ENCODE measurements at places on chromosomes 5 and 9.

GRCh38 chr9:78366827-78367226 lies 69.9 kb downstream of the PSAT1 start:
- no peak for DNase-seq

DNA sequence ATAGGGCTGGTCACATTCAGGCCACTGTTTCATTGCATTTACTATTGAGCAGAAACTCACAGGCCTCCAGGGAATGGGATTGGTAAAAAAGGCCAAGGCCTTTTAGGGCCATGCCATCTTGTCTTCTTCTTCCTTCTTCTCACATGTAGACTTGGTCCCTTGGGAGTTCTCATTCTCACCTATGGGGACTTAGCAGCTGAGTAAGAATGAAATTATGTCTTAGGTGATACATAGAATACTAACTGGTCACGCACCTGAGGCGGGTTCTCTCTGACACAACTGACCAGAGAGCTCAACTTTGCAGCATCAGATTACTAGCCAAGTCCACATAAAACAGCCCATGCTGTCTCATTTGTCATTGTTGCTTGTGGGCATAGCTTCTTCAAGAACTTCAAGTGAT lies 641.8 kb downstream of the EFNA5 start:
- no peak for DNase-seq

DNA sequence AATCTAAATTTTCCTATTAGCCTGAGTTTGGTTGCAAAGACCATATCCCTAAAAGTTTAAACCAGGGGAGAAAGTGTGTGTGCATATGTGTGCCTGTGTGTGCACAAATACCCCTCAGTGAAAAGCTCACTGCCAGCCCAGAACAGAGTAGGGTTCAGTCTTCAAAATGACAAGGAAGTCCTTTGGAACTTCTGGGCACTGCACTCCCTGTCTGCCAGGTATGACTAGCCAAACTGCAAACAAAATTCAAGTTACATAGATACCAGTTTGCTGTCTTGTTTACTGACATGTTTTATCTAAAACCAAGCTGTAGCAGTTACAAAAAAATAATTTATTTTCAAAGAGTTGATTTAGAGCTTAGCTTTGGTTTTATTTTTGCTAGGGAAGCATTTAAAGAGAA lies 100.1 kb downstream of the ARHGEF28 start:
- no peak for DNase-seq

GRCh38 chr9:1460143-1460769 lies 410.1 kb downstream of the DMRT2 start:
- no peak for DNase-seq

DNA sequence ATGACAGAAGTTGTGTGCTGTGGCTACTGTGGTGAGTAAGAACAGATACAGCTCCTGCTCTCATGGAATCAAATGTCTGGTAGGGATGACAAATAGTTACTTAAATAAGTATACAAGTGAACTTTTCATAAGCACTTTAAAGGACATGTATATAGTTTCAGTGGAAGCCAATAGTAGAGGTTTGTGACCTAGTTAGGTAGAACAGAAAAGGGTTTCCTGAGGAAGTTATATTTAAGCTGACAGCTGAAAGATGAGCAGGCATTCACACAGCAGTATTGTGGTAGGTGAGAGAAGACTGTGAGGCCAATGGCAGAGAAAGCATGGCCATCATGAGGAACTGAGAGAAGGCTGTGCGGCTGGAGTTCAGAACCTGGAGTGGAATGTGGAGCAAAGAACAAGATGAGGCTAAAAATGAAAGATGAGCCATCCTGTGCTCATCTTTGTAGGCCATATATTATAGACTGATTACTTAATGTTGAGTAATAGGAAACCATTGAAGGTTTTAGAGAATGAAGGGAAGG lies 15.4 kb downstream of the FAM174A start:
- DNase-seq: no peak

DNA sequence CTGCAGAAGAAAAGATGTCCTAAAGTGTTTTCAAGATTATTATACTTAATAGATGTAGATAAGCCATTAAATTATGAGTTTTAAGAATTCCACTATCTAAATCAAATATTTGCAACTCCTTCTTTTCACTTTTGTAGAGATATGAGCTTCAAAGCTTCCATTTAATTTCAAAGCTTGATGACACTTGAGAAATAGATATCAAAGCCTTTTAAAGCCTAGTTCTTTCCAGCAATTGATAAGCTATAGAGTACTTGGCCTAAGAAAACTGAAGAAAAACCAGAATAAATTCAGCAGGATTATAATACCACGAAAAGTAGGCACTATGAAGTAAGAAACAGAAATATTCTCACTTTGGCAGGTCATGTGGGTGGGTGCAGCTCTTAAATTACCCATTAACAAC lies 1.7 kb downstream of the TNFSF8 start:
- DNase-seq: no peak

DNA sequence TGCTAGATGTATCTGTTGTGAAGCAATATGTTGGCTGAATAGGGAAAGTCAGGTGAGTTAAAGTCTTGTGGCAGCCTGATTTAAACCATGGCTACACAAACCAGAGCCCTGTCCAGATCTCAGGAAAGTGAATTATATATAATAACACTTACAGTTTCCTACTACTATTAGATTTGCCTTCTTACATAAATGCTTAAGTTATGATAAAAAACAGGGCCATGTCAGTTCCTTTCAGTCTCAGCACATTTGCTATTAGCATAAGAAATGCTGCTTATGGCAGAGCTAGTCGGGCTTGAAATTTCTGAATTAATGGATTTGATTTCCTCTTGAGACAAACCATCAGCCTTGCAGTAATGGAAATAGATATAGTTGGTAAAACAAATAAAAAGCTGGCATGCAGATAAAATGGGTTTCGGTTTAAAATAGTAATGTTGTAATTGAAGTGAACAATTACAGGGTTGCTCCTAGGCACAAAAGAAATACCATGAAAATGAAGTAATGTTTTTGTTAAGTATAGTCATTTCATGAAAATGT lies 664.2 kb upstream of the ZNF608 start:
- no peak for DNase-seq

GRCh38 chr5:45533663-45534062 lies 162.5 kb downstream of the HCN1 start:
- DNase-seq: no peak

DNA sequence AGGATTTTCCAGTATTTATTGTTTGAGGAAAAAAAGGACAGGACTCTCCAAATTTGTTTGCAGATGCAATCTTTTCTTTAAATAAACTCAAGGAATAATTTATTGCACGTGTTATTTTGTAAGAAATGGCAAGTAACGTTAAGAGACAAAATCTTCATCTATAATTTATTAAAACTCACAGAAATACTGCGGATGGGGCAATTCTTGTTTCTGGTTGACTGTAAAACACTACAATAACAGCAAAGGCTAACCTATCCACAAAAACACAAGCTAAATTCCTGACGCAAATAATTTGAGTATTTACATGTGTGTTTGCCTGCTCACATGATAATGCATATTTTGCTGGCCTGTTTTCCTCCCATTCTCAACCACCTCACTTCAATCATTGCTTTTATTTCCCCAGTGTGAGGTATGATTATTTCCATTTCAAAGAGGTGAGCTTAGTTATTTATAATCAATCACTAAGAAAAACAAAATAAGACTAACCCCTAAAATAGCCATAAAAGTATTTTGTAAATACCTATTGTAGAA lies 619.4 kb downstream of the PDE4D start:
- DNase-seq: no peak
